ENCODE measurements at places on chromosomes 2 and 18.
A peak's percentile ranks its signal among the peaks of the same experiment; 100 is the strongest.

DNA sequence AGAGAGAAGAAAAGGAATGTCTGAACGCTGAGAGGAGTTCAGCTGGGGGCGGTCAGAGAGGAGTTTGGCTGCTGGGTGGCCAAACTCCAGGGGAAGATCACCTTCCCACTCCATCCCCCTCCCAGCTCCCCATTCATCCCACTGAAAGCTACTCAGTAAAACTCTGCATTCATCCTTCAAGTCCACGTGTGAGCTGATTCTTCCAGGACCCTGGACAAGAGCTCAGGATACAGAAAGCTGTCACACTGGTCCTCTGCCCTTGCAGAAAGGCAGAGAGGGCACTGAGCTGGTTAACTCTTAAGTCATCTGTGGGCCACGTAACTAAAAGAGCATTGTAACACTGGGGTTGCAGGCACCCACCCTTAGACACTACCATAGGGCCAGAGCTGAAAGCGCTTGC lies 132.1 kb upstream of the ARL4C start:
- no peak for DNase-seq

DNA sequence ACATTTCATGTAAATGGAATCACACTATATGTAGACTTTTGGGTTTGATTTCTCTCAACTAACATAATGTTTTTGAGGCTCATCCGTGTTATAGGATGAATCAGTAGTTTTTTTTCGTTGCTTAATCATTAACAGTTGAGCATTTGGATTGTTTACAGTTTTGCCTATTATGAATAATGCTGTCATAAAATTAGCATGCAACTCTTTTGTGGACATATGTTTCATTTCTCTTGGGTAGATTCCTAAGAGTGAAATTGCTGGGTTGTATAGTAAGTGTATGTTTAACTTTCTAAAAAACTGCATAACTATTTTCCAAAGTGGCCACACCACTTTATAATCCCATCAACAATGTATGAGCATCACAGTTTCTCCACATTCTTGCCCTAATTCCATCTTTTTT lies 7.7 kb upstream of the RHBDD1 start:
- DNase-seq, result no peak

- no peak for DNase-seq
Observed at GRCh38 chr2:105888625-105889024, 143.9 kb downstream of the NCK2 start.

DNA sequence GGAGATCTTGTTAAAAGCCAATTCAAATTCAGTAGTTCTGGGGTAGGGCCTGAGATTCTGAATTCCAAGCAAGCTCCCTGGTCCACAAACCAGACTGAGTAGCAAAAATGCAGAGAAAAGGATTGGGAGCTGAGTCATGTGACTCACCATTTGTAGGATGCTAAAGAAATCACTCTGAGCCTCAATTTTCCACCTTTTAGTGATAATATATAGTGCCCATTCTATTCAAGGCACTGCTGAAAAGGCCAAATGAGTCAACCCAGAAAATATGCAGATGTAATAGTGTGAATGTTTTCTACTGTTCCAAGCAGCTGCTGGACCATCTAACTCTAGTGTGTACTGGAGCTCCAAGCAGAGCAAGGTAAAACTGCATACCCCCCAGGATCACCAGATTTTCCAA lies 47.2 kb downstream of the SLC14A2 start:
- DNase-seq, result no peak

GRCh38 chr2:235591921-235592320 lies 98.1 kb downstream of the AGAP1 start:
- DNase-seq, result no peak

GRCh38 chr2:159044804-159045286 lies 76.4 kb downstream of the TANC1 start:
- DNase-seq, result no peak

GRCh38 chr18:76660571-76661192 lies 161.7 kb upstream of the ZNF236 start:
- DNase-seq, result no peak

DNA sequence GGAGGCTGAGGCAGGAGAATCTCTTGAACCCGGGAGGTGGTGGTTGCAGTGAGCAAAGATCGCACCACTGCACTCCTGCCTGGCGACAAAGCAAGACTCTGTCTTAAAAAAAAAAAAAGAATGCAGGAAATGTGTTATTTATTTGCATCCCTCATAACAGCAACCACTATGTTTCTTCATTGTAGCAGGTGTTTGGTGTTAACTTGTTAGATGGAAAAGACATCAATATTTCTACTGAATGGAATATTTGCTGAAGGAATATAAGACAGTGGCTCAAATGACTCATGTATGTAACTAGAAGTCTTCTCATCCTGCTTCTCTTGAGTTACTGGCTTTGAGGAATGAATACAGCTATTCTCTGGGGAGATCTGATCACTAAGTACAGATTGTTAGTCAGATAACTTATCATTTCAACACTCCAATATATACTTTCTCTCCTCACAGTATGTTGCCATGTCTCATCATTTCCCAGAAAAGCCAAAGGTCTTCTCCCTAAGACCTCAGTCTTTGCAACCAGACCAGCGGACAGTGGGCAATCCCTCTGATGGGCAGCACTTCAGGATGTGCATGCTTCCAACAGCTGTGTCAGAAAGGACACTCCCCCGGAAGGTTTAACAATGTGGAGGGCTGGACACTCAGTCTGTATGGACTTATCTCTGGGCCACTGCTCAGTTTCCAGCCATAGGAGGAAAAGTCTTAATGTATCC lies 104.4 kb upstream of the STK17B start:
- DNase-seq, result no peak

- DNase-seq, result no peak
Observed at GRCh38 chr2:127047716-127048617, 59.0 kb downstream of the BIN1 start.

DNA sequence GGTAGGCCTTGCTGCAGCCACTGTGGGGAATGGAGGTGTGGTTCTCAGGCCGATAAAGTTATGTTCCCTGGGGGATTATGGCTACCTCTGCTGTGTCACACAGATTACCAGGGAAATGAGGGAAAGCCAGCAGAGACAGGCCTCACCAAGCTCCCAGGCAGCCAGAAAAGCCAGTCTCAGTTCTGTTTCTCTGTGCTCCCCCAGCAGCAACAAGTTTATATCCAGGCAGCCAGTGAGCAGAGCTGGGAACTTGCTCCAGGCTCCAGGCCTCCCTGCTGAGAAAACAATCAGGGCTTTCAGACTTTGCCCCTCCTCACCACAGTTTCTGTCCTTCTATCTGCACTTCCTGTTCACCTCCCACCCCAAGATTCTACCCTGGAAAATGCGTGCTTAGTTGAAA lies 596.6 kb upstream of the GYPC start:
- no peak for DNase-seq

GRCh38 chr2:127608061-127609030 lies 37.6 kb upstream of the GPR17 start:
- no peak for DNase-seq

- no peak for DNase-seq
Observed at GRCh38 chr2:39511219-39511604, 74.1 kb upstream of the MAP4K3 start.

- DNase-seq, result no peak
Observed at GRCh38 chr18:36217348-36217747, 30.1 kb downstream of the MOCOS start.

GRCh38 chr2:143071185-143071876 lies 57.9 kb upstream of the ARHGAP15 start:
- DNase-seq, result no peak

DNA sequence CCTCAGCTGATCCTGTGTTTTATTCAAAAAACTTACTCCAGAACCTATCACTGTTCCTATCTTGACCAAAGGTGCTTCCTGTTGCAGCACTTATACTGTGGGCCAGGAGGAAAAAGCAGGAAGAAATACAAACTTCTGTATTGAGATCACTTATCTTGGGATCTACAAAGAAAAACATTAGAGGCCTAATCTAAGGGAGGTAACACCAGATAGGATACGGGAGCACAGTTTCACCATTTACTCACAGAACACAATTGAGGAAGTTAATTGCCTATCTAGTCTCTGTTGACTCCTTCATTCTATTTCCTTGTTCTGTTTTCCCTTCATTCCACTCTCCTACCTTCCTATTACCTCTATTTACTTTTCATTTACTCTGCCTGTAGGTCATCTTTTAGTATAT lies 287.2 kb upstream of the LINC00305 start:
- no peak for DNase-seq

- no peak for DNase-seq
Observed at GRCh38 chr2:138324068-138324771, 177.3 kb upstream of the SPOPL start.

- DNase-seq, result peak; percentile 81
Observed at GRCh38 chr18:49510393-49511115, 23.5 kb upstream of the C18orf32 start.

DNA sequence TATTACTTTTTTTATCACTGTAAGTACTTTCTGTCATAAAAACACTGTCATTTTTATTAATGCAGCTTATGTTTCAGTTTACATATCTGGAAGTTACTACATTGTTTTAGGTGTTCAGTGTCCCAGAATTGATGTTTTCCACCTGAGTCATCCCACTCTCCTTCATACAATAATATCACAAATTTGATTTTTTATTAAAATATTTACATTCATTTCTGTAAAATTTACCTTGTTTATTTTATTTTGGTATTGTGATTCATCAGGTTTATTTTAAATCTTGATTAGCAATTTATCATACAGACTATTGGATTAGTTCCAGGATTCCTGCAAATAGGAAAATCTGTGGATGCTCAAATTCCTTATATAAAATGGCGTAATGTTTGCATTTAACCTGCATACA lies 1662.9 kb downstream of the SUCLG1 start:
- no peak for DNase-seq

GRCh38 chr2:119223521-119224390 lies at the start of gene STEAP3:
Gene STEAP3, plus strand, starts transcription at chr2:119223834. Its CDS starts 7,179 bp downstream, at chr2:119231013.
- peak; percentile 76 for DNase-seq

DNA sequence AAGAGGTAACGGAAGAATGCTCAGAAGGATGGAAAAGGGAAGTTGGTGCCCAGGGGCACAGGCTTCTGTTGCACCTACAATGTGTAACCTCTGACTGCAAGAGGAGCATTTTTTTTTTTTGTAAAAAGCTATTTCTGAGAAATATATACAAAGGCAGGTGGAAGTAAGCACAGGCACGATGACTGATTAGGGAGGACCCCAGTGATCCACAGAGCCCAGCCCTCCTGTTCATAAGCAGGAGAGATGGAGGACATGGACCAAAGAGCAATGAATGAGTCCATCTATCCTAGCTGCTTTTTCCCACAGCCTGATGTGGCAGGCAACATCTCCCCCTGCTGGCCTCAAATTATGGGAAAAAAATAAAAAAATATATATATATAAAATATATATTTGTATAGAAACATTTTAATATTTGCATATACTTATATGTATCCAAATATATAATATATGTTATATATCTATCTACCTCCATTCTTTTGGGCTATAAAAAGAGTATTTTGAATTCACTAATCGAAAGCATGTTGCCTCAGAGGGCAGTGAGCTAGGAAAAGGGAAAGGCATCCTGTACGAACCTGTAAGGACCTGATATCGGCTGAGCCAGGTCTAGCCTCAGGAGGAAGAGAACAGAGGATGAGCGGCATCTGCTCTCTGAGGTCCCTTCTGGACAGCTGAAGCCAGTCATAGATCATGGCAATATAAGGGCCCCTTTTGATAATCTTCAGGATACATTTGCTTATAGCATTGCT lies 166.0 kb upstream of the STK17B start:
- DNase-seq, result peak; percentile 56

DNA sequence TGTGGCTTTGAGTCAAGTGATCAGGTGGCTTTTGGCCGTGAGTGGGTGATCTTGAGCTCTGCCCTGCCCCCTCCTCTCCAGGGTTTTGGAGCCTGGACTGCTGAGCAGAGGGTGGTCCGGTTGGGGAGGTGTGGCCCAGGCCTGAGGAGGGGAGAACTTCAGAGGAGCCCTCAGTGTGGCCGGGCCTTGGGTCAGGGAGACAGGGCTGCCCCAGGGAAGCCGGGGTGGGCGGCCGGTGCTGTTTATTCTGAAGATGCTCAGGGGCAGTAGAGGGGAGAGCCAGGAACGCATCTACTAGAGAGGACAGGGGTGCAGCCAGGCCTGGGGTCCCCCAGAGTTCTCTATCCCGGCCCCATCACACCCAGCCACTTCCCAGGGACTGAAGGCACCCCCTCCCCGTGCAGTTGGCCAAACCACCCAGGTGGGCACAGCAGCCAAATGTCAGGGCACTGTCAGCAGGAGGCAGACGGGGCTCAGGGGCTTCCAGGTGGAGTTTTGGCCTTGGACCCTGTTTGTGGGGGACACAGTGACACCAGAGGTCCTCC lies 963 bp downstream of the ERFE start:
- DNase-seq, result no peak

DNA sequence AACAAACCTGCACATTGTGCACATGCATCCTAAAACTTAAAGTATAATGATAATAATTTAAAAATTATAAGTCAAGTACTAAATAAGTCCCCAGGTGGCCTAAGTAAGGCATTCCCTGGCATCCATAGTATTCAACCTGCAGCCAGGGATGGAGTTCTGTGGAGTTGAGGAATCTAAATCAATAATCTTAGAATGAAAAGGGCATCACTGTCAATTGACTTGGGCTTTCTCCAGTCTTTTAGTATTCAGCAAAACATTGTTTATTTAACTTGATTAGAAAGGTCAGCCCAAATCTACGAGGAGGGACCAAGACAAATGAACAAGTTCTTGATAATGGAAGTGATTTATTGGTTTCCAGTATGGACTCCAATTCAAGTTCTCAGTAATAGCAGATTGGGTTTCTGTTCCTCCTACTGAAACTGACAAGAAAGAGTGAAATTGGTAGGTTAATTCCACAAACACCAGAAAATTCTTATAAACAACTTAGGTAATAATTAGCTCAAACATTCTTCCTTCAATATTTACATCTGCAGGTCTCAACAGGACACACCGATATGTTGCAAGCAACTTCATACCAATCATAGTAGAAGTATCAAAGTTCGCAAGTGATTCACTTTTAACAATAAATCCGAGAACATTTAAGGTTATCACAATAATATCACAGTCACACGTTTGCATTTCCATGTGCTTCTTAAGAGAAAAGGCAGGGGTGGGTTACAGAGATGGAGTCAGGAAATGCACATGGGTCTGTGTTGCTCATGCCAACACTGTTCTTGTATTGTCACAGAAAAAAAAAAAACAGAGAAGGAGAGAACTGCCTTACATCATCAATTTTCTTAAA lies 51.7 kb upstream of the EHBP1 start:
- no peak for DNase-seq

All from eye (tissue), 1 donor.